NCI-H1105 treated with DMSO at 0.1 percent for 48 hours (cell line): ENCODE measurements at places on chromosomes 7 and 10.

DNA sequence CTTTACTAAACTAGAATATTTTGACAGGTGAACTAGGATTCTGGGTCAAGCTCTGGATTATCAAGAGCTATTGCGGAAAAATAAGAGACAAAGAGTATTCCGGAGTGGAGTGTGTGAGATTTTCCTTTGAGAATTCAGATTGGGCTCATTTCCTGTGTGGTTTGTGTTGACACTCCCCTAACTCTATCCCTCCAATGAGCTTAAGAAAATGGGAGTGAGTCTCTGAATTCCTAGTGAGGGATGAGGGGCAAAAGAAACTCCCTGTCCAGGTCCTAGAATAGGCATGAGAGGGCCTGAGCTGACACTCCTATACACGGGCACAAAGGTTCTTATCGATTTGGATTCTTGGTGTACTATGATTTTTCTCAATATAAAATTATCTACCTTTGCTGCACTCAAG lies 10.2 kb downstream of the KLF14 start:
- no peak for DNase-seq

- no peak for DNase-seq
Measured at GRCh38 chr10:124701435-124701834, 42.7 kb downstream of the FAM53B start.

DNA sequence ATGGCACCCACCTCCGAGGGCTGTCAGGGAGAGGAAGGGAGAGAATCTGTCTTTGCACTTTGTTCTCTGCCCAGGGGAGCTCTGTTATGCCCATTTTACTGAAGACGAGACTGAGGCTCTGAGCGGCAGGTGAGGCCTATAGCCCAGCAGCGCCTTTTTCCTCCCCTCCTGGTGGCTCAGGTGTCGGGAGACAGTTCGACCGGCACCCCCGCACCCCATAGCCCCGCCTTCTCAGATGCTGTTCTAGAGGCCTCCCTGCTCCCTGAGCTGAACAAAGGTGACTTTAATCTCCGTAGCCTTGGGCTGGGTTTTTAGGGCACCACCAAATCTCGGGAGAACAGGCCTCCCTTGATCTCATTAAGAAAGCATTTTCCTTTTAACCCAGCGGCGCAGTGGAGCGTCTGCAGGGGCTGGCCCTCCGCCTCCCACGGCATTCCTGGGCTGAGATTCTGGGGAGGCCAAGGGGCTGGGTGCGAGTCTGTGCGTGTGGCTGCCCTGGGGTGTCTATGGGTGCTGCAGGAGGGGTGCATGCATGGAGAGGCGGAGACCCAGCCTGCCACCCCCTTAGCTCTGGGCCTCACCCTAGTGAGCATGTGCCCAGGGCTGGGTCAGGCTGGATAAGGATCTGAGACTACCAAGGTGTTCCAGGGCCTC lies 3.3 kb downstream of the LFNG start:
- no peak for DNase-seq

DNA sequence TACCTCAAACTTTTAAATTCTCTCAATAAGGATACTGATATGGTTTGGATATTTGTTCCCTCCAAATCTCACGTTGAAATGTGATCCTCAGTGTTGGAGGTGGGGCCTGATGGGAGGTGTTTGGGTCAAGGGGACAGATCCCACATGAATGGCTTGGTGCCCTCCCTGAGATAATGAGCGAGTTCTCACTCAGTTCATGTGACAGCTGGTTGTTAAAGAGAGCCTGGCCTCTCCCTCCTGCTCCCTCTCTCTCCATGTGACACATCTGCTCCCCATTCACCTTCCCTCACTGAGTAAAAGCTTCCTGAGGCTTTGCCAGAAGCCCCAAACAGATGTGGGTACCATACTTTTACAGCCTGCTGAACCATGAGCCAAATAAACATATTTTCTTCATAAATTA lies 19.2 kb downstream of the ABCB4 start:
- no peak for DNase-seq

DNA sequence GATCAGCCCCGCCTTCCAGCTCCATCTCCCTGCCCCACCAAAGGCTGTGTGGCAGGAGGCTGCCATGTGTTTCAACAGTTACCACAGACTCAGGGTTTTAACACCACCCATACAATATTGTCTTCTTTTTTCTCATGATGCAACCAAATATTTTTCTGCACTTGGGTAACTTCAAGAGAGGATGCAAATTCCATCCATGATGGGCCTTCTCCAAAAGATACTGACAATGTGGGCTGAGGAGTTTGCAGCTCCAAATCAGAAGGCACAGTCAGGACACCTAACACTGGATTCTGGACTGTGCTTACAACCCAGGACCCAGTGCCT lies 347.9 kb downstream of the GRID1 start:
- no peak for DNase-seq

DNA sequence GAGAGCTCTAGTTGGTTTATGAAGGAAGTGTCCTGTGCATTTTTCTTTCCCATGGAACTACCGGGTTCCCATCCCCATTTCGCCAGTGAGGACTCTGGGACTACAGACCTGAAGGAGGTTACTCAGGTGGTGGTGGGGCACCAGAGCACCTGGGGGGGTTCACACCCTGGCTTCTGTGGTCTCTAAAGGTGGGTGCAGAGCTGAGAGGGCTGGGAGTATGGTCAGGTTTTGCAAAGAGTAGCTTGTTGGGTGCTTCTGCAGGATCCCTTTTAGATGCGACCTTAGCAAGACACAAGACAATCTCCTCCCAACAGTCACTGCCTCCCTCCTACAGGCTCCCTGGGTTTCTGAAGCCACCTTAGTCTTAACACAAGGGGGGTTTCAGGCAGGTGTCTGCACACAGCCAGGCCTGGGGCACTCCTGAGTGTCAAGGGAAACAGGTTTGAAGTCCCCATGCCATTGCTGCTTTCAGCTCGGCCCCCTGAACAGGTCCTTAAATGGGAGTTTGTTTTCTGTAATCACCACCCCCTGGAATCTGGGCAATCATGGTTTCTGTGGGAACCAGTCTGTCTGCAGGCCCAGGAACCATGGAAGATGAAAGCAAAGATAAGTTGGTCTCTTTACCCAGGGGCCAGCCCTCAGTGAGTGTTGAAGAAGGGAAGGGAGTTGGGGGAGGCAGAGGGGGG lies 9.9 kb upstream of the CXCL12 start:
- DNase-seq, result no peak

DNA sequence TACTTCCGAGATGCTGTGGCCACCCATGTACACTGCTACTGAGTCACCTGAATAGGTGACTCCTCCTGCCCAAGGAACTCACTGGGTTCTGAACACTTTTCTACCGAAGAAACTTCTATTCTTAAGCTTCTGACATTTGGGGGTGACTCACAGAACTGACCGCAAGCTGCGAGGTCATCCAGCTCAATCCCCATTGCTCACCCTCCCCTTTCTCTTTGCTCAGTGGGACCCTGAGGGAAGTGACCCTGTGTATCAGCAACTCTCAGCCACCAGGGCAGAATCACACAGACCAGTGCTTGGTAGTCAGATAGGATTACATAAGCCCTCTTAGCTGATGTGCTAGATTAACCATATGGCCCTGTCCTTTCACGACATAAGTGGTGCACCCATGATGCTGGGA lies 46.3 kb downstream of the INSYN2A start:
- DNase-seq, result no peak

DNA sequence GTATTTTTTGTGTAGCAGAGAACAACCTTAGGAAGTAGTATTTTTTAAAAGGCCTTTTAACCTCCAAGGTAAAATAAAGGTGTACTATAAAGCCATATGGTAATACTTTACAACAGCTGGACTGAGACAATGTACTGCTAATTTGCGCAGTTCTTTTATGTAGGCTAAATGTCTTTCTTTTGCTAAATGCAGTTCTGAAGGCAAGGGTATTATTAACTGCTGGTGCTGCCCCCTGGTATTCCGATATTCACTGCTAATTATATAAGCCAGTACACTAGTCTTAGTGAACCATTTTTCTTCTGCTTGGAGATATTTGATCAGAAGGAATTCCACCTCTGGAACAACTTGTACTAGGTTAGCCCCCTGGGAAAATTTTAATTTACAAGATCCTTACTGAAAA lies 272.0 kb upstream of the FERD3L start:
- DNase-seq, result no peak

- no peak for DNase-seq
Measured at GRCh38 chr7:37310327-37311080, 138.2 kb downstream of the ELMO1 start.

- no peak for DNase-seq
Measured at GRCh38 chr7:122944682-122945303, 50.7 kb downstream of the TAS2R16 start.

- no peak for DNase-seq
Measured at GRCh38 chr7:127730658-127731276, 78.8 kb downstream of the SND1 start.

GRCh38 chr10:9579110-9579705 lies 1438.5 kb upstream of the CELF2 start:
- no peak for DNase-seq

GRCh38 chr10:116082206-116082605 lies 190.8 kb downstream of the GFRA1 start:
- DNase-seq, result no peak

DNA sequence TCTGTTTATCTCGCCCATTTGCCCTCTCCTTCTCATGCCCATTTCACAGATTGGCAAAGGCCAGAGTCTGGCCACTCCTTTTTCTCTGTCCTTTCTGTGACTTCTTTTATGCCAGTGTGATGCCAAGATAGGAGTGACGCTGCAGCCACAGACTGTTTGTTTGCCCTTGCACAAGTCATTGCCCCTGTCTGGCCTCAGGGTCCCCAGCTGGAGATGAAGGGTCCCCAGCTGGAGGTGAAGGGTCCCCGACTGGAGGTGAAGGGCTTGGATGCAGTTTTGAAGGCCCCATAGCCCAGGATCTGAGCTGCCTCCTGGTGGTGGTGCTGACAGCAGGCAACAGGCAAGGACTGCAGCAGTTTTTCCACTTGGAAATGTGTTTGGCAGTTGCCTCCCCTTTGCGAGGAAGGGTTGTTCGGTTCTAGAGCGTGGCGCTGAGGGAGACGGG lies 50.8 kb upstream of the SLC29A3 start:
- DNase-seq, result no peak

- no peak for DNase-seq
Measured at GRCh38 chr7:6651851-6652445, 14.8 kb downstream of the ZNF316 start.

DNA sequence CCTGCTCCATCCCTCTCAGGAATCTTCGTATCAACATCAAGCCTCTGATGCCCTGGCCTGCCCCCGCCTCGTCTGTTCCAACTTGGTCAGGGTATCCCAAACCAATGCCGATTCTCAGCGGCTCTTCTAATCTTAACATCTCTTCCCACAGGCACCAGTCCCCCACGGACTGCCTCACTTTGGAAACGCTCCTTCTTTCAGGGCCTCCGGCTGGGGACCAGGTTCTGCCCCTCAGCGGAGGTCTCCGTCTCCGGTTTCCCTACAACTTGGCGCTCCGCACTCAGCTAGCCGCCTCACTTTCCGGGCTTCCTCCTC lies 488 bp downstream of the ABCF2 start:
- no peak for DNase-seq

DNA sequence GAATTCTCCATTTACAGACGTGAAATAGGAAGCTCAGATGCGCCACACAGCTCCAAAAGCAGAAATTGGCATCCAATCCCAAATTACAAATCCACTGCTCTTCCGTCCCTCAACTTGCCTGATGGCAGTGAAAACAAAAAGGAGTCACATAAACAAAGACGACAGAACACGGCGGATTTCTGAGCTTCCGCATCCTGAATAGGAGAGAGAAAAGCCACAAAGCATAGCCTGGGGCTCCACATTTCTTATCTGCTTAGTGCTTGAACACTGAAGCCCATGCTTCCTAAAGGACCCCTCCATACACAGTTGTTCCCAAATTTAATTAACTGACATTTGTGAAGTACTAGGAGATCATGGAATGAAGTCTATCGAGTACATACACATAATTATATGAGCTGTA lies 32.6 kb downstream of the BEND7 start:
- DNase-seq, result no peak

GRCh38 chr7:40199076-40199802 lies 64.4 kb downstream of the SUGCT start:
- no peak for DNase-seq

GRCh38 chr10:5604961-5605360 lies 61.4 kb downstream of the ASB13 start:
- DNase-seq, result no peak

GRCh38 chr7:12031186-12031585 lies 179.9 kb upstream of the TMEM106B start:
- DNase-seq, result no peak

GRCh38 chr7:96449094-96449493 lies 127.2 kb upstream of the SLC25A13 start:
- no peak for DNase-seq

DNA sequence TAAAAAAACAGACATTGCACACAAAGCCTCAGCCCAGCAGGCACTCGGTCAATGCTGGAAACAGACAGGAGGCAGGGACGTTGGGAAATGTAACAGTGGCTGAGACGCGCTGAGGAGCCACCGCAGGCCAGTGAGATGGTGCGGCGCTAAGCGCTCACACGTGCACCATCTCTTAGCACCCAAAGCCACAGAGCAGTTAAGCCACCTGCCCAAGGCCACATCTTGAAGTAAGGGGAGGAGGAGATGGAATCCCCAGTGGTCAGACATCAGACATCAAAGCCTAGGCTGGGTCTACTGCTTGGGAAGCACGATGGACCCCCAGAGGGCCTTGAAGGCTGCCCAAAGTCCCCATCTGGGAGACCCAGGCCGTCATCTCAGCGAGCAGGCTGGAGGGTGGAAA lies 15.6 kb downstream of the LAT2 start:
- DNase-seq, result no peak

DNA sequence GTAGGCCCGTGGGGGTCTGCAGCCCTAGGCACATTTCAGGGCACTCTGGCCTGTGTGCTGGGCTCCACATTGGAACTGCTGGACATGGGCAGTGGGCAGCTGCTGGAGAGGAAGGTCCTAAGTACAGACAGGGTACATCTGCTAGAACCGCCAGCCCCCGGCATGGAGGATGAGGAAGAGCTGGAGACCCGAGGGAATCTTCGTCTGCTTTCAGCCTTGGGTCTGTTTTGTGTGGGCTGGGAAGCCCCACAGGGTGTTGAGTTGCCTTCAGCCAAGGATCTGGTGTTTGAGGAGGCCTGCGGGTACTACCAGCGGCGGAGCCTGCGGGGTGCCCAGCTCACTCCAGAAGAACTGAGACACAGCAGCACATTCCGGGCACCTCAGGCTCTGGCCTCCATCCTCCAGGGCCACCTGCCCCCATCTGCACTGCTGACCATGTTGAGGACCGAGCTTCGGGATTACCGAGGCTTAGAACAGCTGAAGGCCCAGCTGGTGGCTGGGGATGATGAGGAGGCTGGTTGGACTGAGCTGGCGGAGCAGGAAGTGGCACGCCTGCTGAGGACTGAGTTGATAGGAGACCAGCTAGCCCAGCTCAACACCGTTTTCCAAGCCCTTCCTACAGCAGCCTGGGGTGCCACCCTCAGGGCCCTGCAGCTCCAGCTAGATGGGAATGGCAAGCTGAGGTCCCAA lies 1.4 kb downstream of the HPS6 start:
- no peak for DNase-seq

- DNase-seq, result no peak
Measured at GRCh38 chr7:116629051-116629463, 42.9 kb upstream of the MET start.
